ENCODE measurements at places on chromosomes 12 and 14. TPM values are rescaled to one million over a fixed set of nuclear protein-coding genes. Genes with fewer than 3 reads are reported as not detected.

IGFBP6 gene
- total RNA-seq, result 157 TPM

SLC25A47 gene
- total RNA-seq, result not detected

RNASE4 gene
- 6.3 TPM for total RNA-seq

TSPAN19 gene
- not detected for total RNA-seq

KRT3 gene
- not detected for total RNA-seq

SLC17A8 gene
- total RNA-seq, result 0.03 TPM

HOXC12 gene
- not detected for total RNA-seq
